Esophagus muscularis mucosa (tissue), 4 donors: ENCODE measurements at places on chromosomes 6 and 20. TPM values are rescaled to one million over a fixed set of nuclear protein-coding genes. Genes with fewer than 3 reads are reported as not detected.
A peak's percentile ranks its signal among the peaks of the same experiment; 100 is the strongest.

PXDC1 gene
- 111 TPM for total RNA-seq

DNA sequence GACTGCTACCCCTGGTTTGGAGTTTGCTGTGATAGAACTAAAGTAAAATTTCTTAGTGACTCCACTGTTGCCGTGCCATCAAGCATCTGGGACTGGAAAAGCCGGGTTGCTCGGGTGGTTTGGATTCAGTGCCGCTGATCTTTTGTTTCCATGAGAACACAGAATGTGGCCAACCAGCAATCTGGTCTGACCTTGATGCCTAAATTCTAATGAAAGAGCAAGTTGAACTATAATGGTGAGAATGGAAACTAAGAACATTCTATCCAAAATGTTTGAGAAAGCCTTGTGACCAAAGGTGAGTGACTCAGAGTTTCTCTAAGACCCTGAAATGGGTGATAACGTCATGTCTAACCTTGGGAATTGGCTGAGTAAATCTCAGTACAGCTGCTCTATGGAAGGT, 9.9 kb upstream of the PI16 start:
- H3K27me3 ChIP-seq: no peaks in the 10 kb centered on the region
- H3K4me1 ChIP-seq: no peaks in the 10 kb centered on the region
- no peak overlapping the region for H3K4me3 ChIP-seq
- no peaks in the 10 kb centered on the region for H3K36me3 ChIP-seq
- H3K27ac ChIP-seq: no peak overlapping the region

GRCh38 chr20:16821211-16822089, 73.3 kb downstream of the OTOR start:
- H3K4me3 ChIP-seq: no peak overlapping the region
- no peaks in the 10 kb centered on the region for H3K4me1 ChIP-seq
- H3K36me3 ChIP-seq: no peaks in the 10 kb centered on the region
- H3K27ac ChIP-seq: no peak overlapping the region

DNA sequence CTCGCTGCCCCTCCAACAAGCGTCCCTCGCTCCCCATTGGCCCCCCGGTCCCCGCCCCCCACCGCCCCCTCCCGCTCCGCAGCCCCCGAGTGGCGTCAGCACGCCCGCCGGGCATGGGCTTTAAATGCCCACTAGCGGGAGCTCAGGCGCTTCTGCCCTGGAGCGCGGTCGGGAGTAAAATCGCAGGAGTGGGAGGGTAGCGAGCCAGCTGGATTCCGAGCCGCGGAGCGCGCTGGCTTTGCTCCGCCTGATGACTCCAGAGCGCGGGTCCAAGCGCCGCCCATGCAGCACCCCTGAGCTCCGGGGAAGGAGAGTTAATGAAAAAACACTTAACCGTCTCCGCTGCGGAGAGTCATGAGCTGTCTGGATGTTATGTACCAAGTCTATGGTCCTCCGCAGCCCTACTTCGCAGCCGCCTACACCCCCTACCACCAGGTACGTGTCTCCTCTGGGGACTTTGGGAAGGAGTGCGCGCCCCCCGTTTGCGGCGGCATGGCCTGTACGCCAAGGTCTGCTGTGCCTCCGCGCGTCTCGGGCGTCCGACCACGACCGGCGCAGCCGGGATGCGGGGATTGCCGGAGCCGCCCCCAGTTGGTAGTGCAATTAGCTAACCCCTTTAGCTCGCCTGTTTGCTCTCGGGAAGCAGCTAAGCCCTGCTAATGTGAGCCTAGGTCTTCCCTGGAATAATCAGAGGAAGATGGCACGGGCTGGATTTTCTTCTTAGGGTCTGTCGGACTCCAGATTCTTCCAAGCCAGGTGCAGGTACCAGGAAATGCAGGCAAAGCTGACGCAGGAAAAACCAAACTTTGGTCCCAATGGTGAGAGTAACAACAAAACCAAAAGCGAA, at the start of gene VGLL2:
Gene VGLL2 (plus strand): TSS at position 149 of the 847 bp plus-strand sequence. CDS start 206 bp downstream, at position 355.
- H3K27me3 ChIP-seq: peaks cover 4% of the 10 kb centered on the region
- peak within 1 kb of the TSS; percentile 51 for H3K4me3 ChIP-seq
- no peaks in the 10 kb centered on the region for H3K36me3 ChIP-seq

DNA sequence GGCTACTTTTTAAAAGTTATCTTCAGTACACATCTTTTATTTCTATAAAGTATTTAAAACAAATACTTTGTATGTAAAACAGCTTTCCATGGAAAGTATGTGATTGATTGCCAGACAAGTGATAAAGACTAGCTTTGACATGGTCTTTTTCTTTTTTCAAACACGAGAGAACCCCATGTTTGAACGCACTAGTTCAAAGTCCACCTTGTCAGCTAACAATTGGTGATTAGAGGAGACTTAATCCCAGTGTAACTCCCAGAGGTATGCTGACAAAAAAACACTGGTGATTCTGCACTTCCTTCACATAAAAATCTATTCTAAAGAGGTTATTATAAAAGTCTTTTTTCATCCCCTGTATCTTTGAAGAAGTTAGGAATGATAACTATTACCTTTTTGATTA, 438.1 kb downstream of the GJA1 start:
- H3K4me3 ChIP-seq: no peak overlapping the region
- no peaks in the 10 kb centered on the region for H3K4me1 ChIP-seq
- H3K27me3 ChIP-seq: no peaks in the 10 kb centered on the region
- H3K27ac ChIP-seq: no peak overlapping the region

GRCh38 chr20:14744723-14745122, 407.3 kb upstream of the FLRT3 start:
- no peak overlapping the region for H3K4me3 ChIP-seq
- H3K36me3 ChIP-seq: no peaks in the 10 kb centered on the region
- H3K27ac ChIP-seq: no peak overlapping the region

- peaks cover 5% of the 10 kb centered on the region for H3K4me1 ChIP-seq
- H3K4me3 ChIP-seq: no peak overlapping the region
- H3K27me3 ChIP-seq: no peaks in the 10 kb centered on the region
- H3K36me3 ChIP-seq: no peaks in the 10 kb centered on the region
Observed at GRCh38 chr20:38798266-38798665, 7.2 kb upstream of the PPP1R16B start.

GRCh38 chr6:513961-514360, 122.4 kb downstream of the IRF4 start:
- H3K27ac ChIP-seq: no peak overlapping the region
- H3K27me3 ChIP-seq: no peaks in the 10 kb centered on the region
- H3K4me3 ChIP-seq: no peak overlapping the region
- H3K4me1 ChIP-seq: no peaks in the 10 kb centered on the region
- H3K36me3 ChIP-seq: no peaks in the 10 kb centered on the region

DNA sequence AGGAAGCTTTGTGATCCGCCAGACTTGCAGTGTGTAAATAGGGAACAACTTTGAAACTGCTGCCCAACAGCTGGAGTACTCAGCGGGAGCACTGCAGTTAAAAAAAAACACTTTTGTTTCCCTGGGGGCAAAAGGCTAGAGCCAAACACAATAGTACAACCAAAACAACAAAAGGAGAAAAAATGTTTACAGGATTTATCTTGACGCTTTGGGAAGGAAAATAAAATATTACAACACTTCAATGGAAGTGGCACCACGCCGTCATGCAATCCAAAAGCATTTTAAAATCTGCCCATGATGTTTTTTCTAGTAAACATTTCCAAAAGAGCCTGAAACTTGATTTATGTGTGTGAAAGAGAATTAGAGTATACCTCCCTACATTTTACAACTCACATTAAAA, 26.0 kb downstream of the PTPRK start:
- H3K4me1 ChIP-seq: peaks cover 36% of the 10 kb centered on the region
- H3K27me3 ChIP-seq: no peaks in the 10 kb centered on the region
- no peak overlapping the region for H3K4me3 ChIP-seq
- no peak for DNase-seq

GRCh38 chr6:167937301-167937700, 60.2 kb upstream of the KIF25 start:
- H3K4me1 ChIP-seq: peaks cover 7% of the 10 kb centered on the region
- no peak overlapping the region for H3K4me3 ChIP-seq
- H3K27me3 ChIP-seq: no peaks in the 10 kb centered on the region
- peak; percentile 64 for DNase-seq
